SK-MEL-5 (cell line): ENCODE measurements at places on chromosomes 6 and 20.

DNA sequence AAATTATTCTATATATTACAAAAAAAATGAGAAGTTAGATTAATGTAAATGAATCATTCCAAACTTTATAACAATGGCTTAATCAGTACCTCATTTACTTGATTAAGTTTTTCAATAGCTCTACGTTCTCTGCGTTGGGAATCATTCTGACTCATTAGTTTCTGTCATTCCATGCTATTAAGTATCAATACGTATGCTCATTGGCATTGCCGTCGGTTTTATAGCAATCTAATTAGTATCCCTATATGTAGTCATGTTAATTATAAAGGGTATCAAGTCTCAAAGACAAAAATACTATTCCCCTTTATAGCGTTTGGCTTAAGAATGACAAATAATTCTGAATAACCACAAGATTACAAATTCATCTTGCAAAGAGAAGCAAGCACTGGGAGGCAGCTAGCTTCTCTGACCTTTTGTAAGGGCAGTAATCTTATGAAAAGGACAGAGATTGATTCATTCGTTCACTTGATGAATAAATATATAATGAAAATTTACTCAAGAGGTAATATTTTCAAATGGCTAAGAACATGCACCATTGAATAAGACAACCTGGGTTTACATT is 41.8 kb downstream of the OLIG3 start:
- no peak for DNase-seq

- peak; percentile 64 for DNase-seq
These were observed 25.3 kb upstream of the KIAA1586 start for GRCh38 chr6:57021086-57021720.

DNA sequence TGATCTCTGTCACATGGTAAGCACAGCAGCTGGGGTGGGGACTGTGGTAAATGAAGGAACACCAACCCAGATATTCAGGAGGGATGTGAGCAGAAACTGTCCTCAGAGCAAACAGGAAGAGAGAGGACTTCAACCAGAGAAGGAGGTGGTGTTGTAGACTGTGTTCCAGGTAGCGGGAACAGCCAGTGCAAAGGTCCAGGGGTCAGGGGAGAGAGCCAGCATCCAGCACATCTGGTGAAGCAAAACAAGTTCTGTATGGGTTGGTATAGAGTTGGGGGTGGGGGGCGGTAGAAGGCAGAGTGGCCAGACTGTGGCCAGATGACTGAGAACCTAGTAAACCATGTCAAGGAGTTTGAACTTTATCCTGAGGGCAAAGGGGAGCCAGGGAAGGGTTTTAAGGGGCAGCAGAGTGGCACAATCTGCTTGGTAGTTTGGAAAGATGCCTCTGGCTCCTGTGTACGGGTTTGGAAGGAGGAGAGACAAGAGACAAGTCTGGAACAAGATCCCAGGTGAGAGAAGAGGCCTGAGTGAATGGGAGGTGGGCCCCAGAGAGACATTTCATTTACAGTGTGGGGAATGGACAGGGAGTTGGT is 27.8 kb upstream of the TTPAL start:
- no peak for DNase-seq

DNA sequence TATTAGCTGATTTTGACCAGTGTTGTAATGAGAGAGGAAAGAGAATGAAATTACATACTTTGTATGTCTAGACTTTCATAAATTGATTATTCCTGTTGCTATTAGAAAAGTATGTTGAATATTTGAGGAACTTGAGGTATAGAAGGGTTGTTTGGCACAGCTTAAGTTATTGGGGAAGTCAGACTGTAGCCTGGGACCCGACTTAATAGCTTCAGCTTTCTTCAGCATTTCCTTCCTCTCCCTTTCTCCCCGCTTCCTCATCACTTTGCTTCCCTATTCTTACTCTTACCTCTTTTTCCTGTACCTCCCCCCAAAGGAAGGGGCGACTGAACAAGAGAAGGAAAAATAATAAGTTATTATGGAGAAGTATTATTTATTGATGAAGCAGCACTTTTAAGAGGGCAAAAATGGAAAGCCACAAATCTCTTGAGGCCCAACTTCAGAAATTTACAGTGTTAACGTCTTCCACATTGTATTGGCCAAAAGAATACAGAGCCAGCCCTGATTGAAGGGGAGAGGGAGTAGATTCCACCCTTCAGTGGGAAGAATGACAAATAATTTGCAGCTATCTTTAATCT is 7.4 kb downstream of the SENP6 start:
- DNase-seq = no peak

DNA sequence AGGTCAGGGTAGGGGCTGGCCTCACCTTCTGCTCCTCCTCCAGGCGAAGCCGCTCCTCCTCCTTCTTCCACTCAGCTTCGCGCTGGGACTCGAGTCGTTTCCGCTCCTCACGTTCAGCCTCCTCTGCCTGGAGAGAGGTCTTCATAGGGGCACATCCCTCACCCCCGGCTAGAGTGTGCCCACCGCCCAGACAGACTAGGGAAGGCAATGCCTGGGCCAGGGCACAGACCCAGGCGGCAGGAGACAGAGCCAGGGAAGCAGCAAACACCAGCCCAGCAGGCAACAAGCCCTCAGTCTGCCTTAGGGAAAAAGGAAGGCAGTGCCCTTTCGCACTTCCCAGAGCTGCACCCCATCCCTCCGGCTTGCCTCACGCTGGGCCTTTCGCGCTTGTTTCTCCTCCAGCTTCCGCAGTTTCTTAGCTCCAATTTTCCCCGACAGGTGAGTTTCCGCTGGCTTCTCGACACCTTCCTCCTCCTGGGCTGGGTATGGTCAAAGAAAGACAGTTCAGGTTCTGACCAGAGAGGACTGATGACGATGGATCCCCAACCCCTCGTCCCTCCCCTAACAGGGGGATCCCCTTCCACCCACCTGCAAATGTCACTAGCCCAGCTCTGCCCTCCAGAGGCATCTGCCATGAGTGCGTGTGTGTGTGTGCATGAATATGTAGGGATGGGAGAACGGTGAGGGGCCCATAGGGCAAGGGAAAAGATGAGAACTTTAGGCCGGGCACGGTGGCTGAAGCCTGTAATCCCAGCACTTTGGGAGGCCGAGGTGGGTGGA is 4.3 kb downstream of the DDRGK1 start:
- no peak for DNase-seq

- DNase-seq = no peak
These were observed 581.4 kb upstream of the MMS22L start for GRCh38 chr6:97864366-97864765.
